Spinal cord (tissue), 10 donors: ENCODE measurements at places on chromosomes 4 and X. TPM values are rescaled to one million over a fixed set of nuclear protein-coding genes. Genes with fewer than 3 reads are reported as not detected.

GRCh38 chr4:1544861-1545281 lies 138.6 kb upstream of the NKX1-1 start:
- no peak overlapping the region for H3K27ac ChIP-seq
- DNase-seq: no peak
- no peaks in the 10 kb centered on the region for H3K36me3 ChIP-seq
- H3K27me3 ChIP-seq: peaks cover 38% of the 10 kb centered on the region
- no peak overlapping the region for H3K4me3 ChIP-seq

DNA sequence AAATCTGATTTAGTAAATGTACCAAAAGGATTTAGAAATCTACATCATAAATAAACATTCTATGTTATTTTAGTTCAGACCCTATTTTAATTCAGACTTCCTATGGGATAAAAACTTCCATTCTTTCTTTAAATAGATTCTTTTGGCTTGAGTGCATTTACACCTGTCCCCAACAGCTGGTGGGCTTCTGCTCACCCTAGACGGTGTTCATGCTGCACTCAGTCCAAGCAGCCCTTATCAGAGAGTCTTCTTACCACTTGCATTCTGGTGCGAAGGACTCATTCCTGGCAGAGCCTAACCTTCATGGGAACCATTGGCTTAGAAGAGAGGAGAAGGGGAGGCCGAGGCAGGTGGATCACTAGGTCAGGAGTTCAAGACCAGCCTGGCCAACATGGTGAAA lies 57.3 kb downstream of the NPNT start:
- no peak for DNase-seq
- H3K4me1 ChIP-seq: no peaks in the 10 kb centered on the region
- H3K4me3 ChIP-seq: no peak overlapping the region
- no peaks in the 10 kb centered on the region for H3K36me3 ChIP-seq

GRCh38 chr4:37430718-37431416 lies 186.3 kb downstream of the NWD2 start:
- H3K27me3 ChIP-seq: no peaks in the 10 kb centered on the region
- DNase-seq: no peak
- H3K36me3 ChIP-seq: no peaks in the 10 kb centered on the region
- H3K4me1 ChIP-seq: no peaks in the 10 kb centered on the region
- no peak overlapping the region for H3K27ac ChIP-seq
- H3K4me3 ChIP-seq: no peak overlapping the region

- H3K4me1 ChIP-seq: no peaks in the 10 kb centered on the region
- DNase-seq: no peak
- no peaks in the 10 kb centered on the region for H3K27me3 ChIP-seq
- H3K36me3 ChIP-seq: peaks cover 38% of the 10 kb centered on the region
Observed at GRCh38 chr4:186166852-186167512, 24.4 kb upstream of the CYP4V2 start.

- H3K4me1 ChIP-seq: no peaks in the 10 kb centered on the region
- no peaks in the 10 kb centered on the region for H3K27me3 ChIP-seq
- H3K27ac ChIP-seq: no peak overlapping the region
- H3K4me3 ChIP-seq: no peak overlapping the region
- no peaks in the 10 kb centered on the region for H3K36me3 ChIP-seq
Observed at GRCh38 chrX:94831364-94831763, 1157.4 kb downstream of the FAM133A start.

DNA sequence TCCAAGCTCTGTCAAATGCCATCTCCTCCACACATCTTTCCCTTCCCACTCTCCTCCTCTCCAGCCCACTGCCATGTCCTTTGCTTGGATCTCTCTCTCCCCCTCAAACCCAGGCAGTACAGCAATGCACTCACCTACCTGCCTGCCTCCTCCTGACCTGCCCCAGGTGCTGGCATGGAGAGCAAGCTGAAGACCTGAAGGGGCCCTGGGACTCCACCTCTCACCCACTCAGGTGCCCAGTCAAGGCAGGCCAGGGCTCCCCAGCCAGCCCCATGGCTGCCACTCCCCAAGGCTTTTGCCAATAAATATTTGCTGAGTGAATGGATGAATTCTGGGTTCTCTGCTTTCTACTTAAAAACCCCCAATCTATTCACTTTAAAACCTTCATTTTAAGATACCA lies 12.6 kb upstream of the PHKA2 start:
- DNase-seq: no peak
- no peak overlapping the region for H3K27ac ChIP-seq
- peaks cover 2% of the 10 kb centered on the region for H3K27me3 ChIP-seq
- no peak overlapping the region for H3K4me3 ChIP-seq
- no peaks in the 10 kb centered on the region for H3K36me3 ChIP-seq
- H3K4me1 ChIP-seq: no peaks in the 10 kb centered on the region

DNA sequence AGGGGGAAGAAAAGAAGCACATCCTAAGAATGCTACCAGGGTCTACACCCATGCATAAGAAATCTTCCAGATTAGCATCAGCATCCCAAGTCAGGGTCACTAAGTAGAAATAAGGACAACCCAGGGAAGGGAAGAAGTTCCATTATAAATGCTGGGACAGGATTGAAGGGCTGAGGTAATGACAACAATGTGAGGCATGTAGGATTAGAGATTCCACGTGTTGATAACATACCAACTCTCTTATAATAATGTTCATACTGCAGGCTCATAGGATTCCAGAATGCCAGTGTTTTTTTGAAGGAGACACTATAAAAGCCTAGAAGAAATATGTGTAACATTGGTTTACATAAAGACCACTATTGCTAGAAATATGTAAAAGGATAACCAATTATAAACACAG lies 201.2 kb downstream of the MID1IP1 start:
- H3K36me3 ChIP-seq: no peaks in the 10 kb centered on the region
- no peak for DNase-seq
- H3K27me3 ChIP-seq: peaks cover 6% of the 10 kb centered on the region
- H3K27ac ChIP-seq: no peak overlapping the region
- H3K4me1 ChIP-seq: no peaks in the 10 kb centered on the region
- H3K4me3 ChIP-seq: no peak overlapping the region

DNA sequence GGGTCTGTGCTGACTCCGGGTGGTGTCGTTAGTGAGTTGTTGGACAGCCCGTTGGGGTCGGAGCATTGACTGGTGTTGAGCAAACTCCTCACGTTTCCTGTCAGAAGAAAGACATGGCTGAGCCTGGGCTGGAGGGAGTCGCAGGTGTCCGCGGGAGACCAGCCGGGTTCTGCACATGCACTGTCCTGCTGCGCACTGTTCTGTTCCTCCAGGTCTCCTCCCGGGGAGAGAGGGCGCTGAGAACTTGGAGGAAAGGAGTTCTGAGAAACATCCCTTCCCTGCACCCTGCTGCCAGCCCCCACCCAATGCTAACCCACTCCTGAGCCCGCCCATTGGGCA lies 1.1 kb downstream of the ZNF141 start:
- peak overlapping the region; percentile 69 for H3K4me3 ChIP-seq
- no peaks in the 10 kb centered on the region for H3K27me3 ChIP-seq
- H3K4me1 ChIP-seq: peaks cover 17% of the 10 kb centered on the region
- H3K36me3 ChIP-seq: peaks cover 2% of the 10 kb centered on the region
- H3K27ac ChIP-seq: peak overlapping the region; percentile 96
- DNase-seq: peak; percentile 1

GRCh38 chr4:100894339-100894870 lies 376.6 kb upstream of the EMCN start:
- H3K36me3 ChIP-seq: no peaks in the 10 kb centered on the region
- no peaks in the 10 kb centered on the region for H3K27me3 ChIP-seq
- DNase-seq: no peak
- H3K4me1 ChIP-seq: no peaks in the 10 kb centered on the region

- no peak overlapping the region for H3K27ac ChIP-seq
- no peaks in the 10 kb centered on the region for H3K4me1 ChIP-seq
- H3K27me3 ChIP-seq: no peaks in the 10 kb centered on the region
- no peak overlapping the region for H3K4me3 ChIP-seq
Observed at GRCh38 chrX:5236096-5236495, 992.6 kb downstream of the NLGN4X start.

TIGD4 gene
- 1.8 TPM for polyA plus RNA-seq

NOCT gene
- 12.2 TPM for polyA plus RNA-seq

GRCh38 chr4:164081801-164082200 lies 587.3 kb downstream of the TMA16 start:
- peak; percentile 12 for DNase-seq
- no peak overlapping the region for H3K4me3 ChIP-seq
- no peaks in the 10 kb centered on the region for H3K27me3 ChIP-seq
- no peaks in the 10 kb centered on the region for H3K4me1 ChIP-seq
- no peaks in the 10 kb centered on the region for H3K36me3 ChIP-seq

SCRG1 gene
- 98.4 TPM for polyA plus RNA-seq

- no peak overlapping the region for H3K27ac ChIP-seq
- H3K4me1 ChIP-seq: no peaks in the 10 kb centered on the region
- H3K4me3 ChIP-seq: no peak overlapping the region
Observed at GRCh38 chr4:139214039-139214534, 37.1 kb upstream of the ELF2 start.

DNA sequence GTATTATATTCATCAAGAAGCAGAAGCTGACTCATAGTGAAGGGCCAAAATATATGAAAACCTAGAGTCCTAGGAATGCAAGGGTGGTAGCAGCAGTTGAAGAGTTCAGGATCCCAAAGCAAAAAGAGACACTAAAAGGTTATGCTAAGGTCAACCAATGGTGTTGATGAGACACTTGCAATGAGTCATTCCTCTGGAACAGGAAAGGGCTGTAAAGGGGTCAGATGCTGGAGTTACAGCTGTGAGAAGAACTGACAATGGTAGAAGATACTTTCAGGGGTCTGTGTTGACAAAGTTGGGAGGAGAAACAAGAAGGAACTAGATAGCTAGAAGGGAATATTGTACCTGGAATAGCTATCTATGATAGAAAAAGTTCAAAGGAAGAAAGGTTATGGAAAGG lies 47.5 kb downstream of the ZGRF1 start:
- no peaks in the 10 kb centered on the region for H3K27me3 ChIP-seq
- no peak overlapping the region for H3K4me3 ChIP-seq
- DNase-seq: no peak
- no peaks in the 10 kb centered on the region for H3K36me3 ChIP-seq

TLR2 gene
- 1.6 TPM for polyA plus RNA-seq

GRCh38 chr4:165761963-165762362 lies 111.1 kb upstream of the TLL1 start:
- no peaks in the 10 kb centered on the region for H3K36me3 ChIP-seq
- H3K27me3 ChIP-seq: no peaks in the 10 kb centered on the region
- H3K4me1 ChIP-seq: no peaks in the 10 kb centered on the region

GRCh38 chr4:24650849-24651640 lies 66.7 kb upstream of the DHX15 start:
- no peak overlapping the region for H3K4me3 ChIP-seq
- no peak for DNase-seq
- H3K27ac ChIP-seq: no peak overlapping the region
- no peaks in the 10 kb centered on the region for H3K4me1 ChIP-seq

DNA sequence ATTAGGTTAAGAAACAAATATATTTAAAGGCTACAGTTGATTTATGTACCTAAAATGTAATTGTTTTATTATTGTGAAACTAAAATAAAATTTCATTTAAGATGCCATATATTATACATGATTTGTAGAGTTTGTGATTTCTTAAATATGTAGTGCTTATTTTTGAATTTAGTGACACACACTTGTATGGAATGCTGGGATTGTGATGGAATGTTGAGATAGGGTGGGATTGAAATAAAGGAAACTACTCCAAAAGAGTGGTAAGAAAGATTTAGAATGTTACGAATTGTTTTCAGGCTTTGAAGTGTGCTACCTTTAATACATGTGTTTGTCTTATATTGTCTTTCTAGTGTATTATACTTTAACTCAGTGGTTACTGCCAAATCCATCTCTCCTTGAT lies 330.3 kb upstream of the PITX2 start:
- H3K27ac ChIP-seq: no peak overlapping the region
- no peak overlapping the region for H3K4me3 ChIP-seq
- H3K36me3 ChIP-seq: no peaks in the 10 kb centered on the region
- no peak for DNase-seq
- H3K27me3 ChIP-seq: no peaks in the 10 kb centered on the region

GRCh38 chr4:76108467-76109181 lies 34.1 kb downstream of the ART3 start:
- H3K36me3 ChIP-seq: peaks cover under 1% of the 10 kb centered on the region
- no peak for DNase-seq
- no peaks in the 10 kb centered on the region for H3K4me1 ChIP-seq
- H3K27me3 ChIP-seq: no peaks in the 10 kb centered on the region
- H3K27ac ChIP-seq: no peak overlapping the region
- H3K4me3 ChIP-seq: no peak overlapping the region

DNA sequence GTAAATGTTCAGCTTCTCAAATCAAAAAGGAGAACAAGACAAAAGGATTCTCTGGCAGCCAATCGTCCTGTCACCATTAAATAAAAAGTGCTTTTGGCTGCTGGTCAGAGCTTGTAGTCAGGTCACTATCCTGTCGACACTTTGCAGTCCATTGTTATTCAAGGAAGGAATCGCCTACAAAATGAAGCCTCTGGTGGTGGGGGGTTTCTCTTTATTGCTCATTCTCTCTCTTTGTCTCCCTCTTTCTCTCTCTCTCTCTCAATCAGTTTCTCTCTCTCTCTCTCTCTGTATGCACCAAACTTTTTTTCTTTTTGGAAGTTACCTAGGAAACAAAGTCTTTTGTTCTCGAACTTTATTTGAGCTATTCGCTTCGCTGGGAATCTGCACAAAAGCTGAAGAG lies 17.6 kb upstream of the SCML1 start:
- no peaks in the 10 kb centered on the region for H3K4me1 ChIP-seq
- no peaks in the 10 kb centered on the region for H3K36me3 ChIP-seq
- no peak for DNase-seq
- no peak overlapping the region for H3K4me3 ChIP-seq
- peaks cover 8% of the 10 kb centered on the region for H3K27me3 ChIP-seq
- no peak overlapping the region for H3K27ac ChIP-seq

- no peak overlapping the region for H3K4me3 ChIP-seq
- peak; percentile 36 for DNase-seq
- H3K27me3 ChIP-seq: peaks cover 29% of the 10 kb centered on the region
- no peak overlapping the region for H3K27ac ChIP-seq
Observed at GRCh38 chrX:53481816-53482465, 47.8 kb upstream of the HSD17B10 start.

DNA sequence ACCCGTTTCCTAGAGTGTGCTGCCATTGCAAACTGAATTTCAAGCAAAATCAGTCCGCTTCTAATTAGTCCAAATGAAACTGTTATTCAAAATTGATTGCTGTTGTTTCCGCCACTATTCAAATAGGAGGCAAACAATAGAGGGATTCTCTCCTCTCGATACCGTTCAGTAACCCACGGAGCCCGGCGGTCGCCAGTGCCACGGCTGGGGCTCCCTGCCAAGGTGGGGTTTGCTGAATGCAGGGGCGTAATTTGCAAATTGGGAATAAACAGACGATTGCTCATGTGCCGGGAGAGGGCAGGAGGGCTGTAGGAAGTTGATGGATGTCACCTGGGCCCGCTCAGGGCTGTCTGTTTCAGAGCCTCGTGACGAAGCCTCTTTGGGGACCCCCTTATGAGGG lies 8.8 kb downstream of the ADRA2C start:
- H3K27ac ChIP-seq: no peak overlapping the region
- H3K4me3 ChIP-seq: no peak overlapping the region
- peaks cover 17% of the 10 kb centered on the region for H3K4me1 ChIP-seq
- DNase-seq: no peak

SULT1B1 gene
- polyA plus RNA-seq: 1.4 TPM

DNA sequence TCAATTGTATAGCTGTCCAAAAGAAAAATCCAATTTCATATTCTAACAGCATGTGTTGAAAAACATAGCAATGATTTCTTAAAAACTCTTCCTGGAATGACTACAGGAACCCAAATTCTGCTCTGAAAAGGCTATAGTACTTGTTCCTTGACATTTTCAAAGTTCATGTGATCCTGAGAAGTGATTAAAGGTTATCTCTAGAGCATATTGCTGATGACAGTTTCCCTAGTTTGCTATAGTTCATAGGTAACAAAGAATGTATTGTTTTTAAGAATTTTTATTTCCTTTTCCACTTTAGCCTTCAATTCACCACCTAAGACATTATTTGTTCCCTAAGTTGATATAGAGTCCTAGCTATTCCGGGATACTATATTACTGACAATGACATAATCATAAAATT lies 1614.6 kb downstream of the PCDH7 start:
- H3K27ac ChIP-seq: no peak overlapping the region
- H3K4me3 ChIP-seq: no peak overlapping the region
